ENCODE measurements at places on chromosomes 6 and 20.

- DNase-seq = no peak
These were observed 293.9 kb downstream of the KHDC1L start for GRCh38 chr6:72931325-72931887.

GRCh38 chr20:62980380-62980960 lies 26.3 kb downstream of the BHLHE23 start:
- no peak for DNase-seq

GRCh38 chr6:166395778-166396177 lies 13.0 kb upstream of the MPC1 start:
- no peak for DNase-seq

- DNase-seq = no peak
These were observed 39.3 kb upstream of the CST5 start for GRCh38 chr20:23918896-23919295.

DNA sequence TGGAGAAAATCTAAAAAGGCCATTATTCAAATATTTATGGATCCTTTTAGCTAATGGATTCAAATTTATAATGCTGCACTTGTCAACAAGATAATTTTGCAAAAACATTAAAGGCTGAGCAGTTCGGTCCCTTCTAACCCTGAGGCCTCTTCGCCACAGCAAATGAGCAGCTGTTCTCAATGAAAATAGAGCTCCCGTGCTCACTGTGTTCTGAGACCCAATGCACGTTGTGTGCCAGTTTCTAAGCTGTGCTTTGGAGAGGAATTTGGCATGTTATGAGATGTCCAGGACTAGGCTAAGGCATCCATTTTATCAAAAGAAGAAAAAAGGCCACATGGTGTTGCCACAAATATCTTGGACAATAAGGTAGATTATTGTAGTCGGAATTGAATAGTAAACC lies 220.1 kb upstream of the TSHZ2 start:
- DNase-seq = no peak

DNA sequence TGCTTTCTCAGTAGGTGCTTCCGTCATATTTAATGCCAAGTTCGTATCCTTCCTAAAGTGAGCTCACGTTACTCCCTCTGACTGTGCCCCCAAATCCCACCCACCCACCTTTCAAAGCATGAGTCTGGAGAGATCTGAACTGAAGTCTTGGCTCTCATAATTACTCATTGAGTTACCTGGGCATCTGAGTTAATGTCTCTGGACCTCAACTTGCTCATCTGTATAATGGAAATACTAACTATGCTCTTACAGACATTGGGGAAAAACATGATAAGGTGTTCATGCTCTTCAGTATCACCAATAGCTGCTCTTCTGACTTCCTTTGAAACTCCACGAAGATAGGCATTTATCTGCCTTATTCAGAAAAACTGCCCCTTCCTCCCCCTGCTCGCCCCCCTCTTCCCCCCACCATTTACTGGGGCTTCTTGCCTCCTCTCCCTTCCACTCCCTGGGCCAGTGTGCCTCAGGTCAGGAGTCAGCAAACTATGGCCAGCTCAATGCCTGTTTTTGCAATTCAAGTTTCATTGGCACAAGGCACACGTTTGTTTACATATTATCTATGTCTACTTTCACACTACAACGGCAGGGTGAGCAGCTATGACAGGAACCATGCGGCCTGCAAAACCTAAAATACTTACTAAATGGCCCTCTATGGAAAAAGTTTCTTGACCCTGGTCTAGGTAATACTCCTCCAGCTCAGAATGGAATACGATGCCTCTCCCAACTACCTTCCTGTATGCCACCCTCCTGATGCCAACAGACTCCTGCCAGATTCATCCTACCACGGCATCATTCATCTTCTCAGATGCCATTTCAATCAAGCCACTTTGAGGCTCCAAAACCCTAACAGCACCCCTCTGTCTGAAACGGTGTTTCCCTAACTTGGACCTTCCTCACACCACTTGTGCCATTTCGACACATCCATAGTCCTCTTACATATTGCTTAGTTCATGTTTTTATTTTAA lies 138.7 kb downstream of the ZMYND8 start:
- DNase-seq = no peak

DNA sequence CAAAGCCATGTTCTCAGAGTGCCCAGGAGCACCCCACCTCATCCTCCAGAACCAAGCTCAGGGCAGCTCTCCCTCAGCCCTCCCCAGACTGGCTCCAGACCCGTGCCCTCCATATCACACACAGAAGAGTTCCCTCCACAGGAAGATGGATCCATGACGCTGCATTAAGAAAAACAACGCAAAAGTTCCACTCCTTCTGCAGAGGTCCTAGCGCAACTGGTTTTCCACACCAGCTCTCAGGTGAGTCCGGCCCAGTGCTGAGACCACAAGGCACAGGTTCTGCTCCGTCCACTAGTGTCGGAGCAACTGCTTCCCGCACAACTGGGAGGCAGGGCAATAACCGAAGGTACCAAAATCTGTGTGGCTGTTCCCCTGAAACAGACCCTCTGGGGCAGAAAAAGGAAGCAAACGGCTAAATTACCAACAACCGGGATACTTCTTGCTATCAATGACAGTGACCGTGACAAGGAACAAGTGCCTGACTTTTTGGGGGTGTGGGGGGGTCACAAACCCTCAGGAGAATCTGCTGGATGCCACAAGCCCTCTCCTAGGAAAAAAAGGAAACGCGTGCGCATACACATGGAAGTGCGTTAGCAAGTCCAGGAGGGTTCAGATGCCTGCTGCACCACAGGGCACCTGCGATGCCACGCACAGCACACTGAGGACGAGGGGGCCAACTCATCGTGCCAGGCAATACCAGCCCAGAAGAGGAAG lies 49.2 kb downstream of the MYH7B start:
- DNase-seq = no peak

DNA sequence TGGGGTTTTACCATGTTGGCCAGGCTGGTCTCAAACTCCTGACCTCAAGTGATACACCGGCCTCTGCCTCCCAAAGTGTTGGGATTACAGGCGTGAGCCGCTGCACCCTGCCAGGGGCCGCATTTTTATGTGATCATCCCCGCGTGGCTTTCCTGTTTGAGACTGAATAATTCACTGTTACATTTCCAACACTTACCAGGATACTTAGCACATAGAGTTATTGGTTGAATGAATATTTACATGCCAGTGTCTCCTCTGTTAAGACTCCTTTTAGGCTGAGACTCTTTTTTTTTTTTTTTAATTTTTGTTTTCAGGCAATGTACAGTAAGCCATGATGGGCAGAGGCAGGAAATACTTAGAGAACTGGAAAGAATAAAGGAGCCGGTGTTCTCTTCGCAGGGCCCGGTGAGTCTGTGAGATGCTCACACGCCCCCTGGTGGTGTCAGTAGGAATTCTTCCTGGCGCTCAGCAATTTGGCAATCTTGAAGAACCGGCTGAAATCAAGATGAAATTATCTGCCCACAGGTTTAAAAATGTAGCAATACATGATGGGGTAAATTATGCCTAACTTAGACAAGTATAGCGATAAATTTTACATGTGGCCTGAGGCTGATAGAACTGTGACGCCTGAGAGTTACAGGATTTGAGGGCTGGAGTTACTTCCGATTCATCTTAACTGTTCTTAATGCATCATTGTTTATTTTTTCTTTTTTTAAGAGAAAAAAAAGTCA lies 7.6 kb upstream of the RNF114 start:
- DNase-seq = peak; percentile 85

- no peak for DNase-seq
These were observed 44.6 kb upstream of the AGPAT4 start for GRCh38 chr6:161318456-161318855.

DNA sequence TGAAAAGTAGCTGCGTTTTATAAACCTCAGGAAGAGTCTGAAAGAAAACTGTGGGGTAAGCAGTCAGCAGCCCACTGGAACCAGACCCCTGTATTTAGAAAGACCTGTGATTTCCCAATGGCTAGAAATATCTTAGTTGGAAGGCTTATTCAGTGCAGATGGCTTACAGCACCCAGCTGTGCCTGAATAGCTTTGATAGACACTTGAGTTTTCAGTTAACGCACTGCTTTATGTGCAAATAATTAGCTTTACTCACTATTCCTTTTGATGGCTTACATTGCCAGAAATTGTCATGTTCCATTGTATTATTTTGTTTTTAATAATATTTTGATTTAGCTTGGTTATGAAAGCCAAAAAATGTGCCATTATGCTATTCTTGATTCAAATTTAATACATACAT lies 465.3 kb upstream of the SYNCRIP start:
- no peak for DNase-seq

GRCh38 chr6:107489636-107490565 lies at the start of gene SOBP:
SOBP (plus strand) TSS chr6:107490117; CDS start chr6:107490617, 500 bp downstream.
- DNase-seq = no peak

DNA sequence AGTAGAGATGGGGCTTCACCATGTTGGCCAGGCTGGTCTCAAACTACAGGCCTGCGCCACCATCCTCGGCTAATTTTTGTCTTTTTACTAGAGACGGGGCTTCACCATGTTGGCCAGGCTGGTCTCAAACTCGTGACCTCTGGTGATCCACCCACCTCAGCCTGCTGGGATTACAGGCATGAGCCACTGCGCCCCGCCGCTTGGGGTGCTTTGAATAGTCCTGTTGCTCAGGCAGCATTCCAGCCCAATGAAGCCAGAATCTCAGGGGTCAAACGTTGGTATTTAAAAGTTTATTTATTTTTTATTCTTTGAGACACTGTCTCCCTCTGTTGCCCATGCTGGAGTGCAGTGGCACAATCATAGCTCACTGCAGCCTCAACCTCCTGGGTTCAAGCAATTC lies 11.3 kb downstream of the MOCS3 start:
- no peak for DNase-seq

GRCh38 chr6:152094992-152095592 lies 287.6 kb downstream of the ESR1 start:
- peak; percentile 45 for DNase-seq

GRCh38 chr6:66103354-66103753 lies 396.3 kb upstream of the EYS start:
- DNase-seq = no peak

- DNase-seq = no peak
These were observed 548 bp downstream of the PERP start for GRCh38 chr6:138106665-138107077.

DNA sequence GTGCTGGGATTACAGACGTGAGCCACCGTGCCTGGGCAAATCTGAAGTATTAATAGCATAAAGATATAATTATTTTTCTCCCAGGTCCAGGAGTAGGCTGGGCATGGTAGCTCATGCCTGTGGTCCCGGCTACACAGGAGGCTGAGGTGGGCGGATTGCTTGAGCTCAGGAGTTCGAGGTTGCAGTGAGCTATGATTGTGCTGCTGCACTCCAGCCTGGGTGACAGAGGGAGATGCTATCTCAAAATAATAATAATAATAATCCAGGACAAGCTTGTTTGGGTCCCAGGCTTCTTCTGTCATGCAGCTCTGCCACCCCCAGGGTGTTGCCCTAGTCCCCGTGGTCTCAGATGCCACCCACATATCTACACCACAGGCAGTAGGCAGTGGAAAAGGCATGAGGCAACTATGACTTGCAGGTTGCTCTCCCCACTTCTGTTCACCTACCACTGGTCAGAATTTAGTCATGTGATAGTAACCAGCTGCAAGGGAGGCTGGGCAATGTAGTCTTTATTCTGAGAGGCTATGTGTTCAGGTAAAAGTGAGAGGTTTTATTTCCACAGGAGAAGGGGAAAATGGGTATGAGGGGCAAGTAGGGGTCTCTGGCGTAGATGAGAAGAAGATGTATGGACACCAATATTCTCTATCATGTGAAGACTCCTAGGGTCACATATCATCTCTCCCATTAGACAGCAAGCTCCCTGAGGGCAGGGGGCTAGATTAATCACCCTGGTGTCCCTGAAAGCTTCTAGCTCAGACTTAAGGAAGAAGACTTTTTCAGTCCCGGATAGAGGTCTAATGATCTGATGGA lies 25.7 kb downstream of the TCF15 start:
- peak; percentile 28 for DNase-seq

- no peak for DNase-seq
These were observed 389.1 kb downstream of the ARHGAP18 start for GRCh38 chr6:129320892-129321291.

GRCh38 chr6:2977799-2978590 lies 6.6 kb upstream of the SERPINB6 start:
- DNase-seq = no peak

DNA sequence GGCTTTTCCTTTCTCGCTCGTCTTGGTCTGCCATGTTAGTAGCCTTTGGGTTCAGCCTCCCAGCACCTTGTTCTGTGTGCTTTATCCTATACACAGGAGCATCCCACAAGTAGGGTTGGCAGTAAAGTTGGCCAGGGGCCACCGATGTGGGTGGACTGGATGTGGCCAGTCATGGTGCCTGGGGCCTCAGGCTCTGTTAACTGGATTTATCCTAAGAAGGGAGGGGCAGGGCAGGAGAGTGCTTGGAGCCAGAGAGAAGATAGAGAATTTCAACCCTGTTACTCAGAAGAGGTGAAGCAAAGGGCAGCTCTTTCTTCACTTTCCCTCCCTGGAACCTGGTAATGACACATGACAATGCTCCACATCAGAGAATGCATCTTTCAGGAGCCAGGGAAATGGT lies 14.1 kb upstream of the SIRPB2 start:
- no peak for DNase-seq

- no peak for DNase-seq
These were observed 351.7 kb upstream of the ARID1B start for GRCh38 chr6:156425359-156426020.

DNA sequence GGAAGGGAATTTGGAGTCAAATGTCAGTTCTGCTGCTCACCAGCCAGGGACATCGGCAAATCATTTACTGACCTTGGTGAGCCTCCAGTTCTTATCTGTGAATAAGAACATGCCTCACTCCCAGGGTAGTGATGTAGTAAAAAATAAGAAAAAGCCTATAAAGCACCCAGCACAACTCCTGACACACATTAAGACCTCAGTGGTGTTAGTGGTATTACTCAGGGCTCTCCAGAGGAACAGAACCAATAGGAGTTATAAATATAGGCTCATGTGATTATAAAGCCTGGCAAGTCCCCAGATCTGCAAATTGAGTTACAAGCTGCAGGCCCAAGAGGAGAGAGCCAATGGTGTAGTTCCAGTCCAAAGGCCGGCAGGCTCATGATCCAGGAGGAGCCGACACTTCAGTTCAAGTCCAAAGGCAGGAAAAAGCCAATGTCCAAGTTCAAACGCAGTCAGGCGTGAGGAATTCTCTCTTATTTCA lies 71.3 kb upstream of the EYA2 start:
- DNase-seq = no peak

DNA sequence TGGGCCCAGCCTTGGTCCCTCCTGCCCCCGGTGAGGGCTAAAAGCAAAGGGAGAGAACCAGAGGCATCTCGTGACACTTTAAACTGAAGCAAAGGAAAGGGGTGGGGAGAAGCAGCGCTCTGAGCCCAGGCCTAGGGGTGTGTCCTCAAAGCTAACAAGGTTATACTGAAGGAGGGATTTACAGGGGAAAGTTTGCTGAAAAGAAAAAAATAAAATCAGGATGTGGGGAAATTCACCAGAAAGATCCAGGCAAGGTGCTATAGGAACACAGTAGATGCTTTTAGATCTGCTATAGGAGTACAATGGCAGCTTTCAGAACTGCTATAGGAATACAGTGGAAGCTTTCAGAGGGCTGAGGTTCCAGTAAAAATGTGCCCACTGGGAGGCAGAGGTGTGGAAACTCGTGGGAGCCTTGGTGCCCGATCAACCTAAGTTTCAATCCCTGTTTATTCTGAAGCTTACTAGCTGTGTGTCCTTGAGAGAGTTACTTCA lies at the start of gene COL9A1:
Gene COL9A1, minus strand, starts transcription at position 51 of the 492 bp plus-strand sequence. CDS start 160 bp downstream, outside the sequence.
- DNase-seq = no peak

GRCh38 chr6:102115911-102116310 lies 722.4 kb downstream of the GRIK2 start:
- DNase-seq = no peak

- no peak for DNase-seq
These were observed 163.4 kb upstream of the HEY2 start for GRCh38 chr6:125586074-125586473.

Data from RPMI8226 (cell line).